Left hindlimb (tissue), 1 donor: ENCODE measurements at places on chromosomes 2 and 18.

GRCh38 chr2:23096906-23097602 lies 287.9 kb upstream of the KLHL29 start:
- no peak for DNase-seq

DNA sequence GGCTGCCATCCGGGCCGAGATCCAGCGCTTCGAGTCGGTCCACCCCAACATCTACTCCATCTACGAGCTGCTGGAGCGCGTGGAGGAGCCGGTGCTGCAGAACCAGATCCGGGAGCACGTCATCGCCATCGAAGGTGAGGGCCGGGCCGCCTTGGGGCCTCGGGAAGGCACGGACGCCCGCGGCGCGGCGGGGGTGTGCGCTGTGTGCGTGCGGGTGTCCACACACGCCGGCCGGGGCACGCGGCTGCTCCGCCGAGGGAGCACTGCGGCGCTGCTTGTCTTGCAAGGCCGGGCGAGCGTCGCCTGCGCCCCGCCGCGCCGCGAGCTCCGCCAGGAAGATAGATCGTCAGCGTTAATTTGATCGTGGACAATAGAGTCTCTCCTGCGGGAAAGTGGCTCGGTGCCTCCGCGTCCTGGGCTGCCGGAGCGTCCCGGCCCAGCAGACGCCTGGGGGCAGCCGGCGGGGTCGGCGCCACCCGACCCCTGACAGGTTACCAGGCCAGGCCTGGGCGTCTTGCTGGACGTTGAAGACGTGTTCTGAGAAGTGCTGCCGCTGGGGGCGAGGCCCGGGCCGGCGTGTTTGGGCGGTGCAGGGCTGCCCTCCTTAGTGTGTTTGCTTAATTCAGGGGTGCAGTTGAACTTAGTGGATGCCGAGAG lies 1.0 kb downstream of the AGAP1 start:
- peak; percentile 61 for DNase-seq

GRCh38 chr2:161964160-161964559 lies 109.9 kb downstream of the DPP4 start:
- no peak for DNase-seq

DNA sequence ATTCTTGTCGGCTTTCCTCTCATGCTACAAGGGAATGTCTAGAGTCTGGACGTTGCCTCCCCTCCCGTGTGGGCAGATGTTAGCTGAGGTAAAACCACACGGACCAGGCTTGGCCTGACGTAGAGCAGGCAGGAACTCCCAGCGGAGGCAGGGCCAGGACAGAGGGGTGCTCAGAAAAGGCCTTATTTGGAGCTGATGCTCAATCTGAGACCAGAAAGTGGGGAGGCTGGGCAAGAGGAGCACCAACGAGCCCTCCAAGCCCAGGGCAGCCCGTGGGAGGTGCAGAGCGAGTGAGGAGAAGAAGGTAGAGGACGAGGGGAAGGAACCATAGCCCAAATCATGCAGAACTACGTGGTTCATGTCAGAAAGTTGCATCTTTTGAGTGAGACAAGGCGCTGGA lies 9.0 kb downstream of the TEX51 start:
- DNase-seq = no peak

DNA sequence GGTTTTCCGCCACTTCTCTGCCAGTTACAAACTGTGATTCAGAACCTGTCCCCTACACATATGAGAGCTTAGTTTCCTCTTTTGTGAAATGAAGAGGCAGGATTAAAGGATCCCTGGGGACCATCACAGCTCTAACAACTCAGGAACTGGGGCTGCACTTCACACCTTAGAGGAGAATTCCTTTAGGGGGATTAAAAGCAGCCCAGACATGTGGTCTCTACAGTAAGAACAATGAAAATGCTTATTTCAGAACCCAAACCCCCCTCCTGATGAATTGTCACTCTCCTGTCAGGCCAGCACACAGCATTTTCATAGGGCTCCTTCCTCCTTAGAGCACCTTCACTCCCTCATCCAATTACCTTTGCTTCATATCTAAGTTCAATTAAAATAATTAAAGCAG lies 101.5 kb upstream of the NEDD4L start:
- no peak for DNase-seq
